ENCODE measurements at places on chromosomes 7 and 10.
A peak's percentile ranks its signal among the peaks of the same experiment; 100 is the strongest.

GRCh38 chr10:112724404-112724991 is 225.5 kb upstream of the TCF7L2 start:
- no peak for DNase-seq

DNA sequence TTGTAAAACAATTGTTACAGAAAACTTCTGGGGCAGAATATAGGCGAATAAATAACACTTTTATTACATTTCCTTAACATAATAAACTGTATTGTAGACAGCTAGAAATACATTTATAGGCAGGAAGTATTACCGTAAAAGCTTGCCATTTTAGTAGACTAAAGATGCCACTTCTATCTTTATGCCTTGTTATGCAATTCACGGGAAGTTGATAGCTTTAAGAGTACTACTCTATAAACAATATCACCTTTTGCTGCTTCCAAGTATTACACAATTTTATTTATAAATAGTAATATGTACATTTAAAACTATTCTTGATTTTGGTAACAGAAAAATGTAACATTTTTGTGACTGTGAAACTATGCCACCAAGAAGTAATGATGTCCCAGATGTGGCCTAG is 37.9 kb downstream of the PALS2 start:
- DNase-seq: no peak

DNA sequence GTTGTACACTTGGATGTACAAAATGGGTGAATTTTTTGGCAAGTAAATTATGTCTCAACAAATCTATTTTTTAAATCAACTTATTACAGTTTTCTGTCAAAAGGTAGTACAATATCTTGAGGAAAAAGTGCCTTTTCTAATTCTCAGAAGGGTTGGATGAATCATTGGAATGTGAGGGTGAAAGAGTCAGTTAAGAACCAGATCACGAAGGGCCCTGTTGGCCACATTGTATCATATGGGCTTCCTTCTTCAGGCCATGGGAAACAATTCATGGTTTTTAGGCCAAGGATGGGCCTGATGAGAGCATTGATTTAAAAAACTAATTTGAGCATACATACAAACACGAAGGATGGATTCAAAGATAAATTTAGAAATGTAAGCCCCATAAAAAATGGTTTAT is 503.7 kb downstream of the TNS3 start:
- no peak for DNase-seq

- no peak for DNase-seq
Measured at GRCh38 chr7:118285358-118285757, 60.9 kb downstream of the ANKRD7 start.

GRCh38 chr7:25379351-25380300 is 151.3 kb upstream of the NPVF start:
- DNase-seq: no peak

GRCh38 chr10:33352175-33352574 is 17.7 kb upstream of the NRP1 start:
- no peak for DNase-seq

DNA sequence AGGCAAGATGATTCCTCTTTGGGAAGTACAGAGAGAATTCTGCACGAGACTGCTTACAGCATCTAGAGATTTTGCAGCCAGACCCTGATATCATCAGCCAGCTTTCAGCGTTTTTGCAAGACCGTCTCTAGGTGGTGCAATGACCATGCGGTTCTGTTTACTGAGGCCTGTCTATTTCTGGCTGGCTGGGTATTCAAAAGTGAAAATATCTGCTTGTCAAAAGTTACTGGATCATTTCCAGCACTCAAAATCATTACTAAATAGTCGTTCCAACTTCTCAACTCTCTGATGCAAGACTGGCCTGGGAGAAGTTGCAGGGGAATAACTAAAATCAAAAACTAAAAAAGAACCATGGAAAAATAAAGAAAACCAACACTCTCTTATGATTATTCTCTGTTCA is 240.1 kb downstream of the ELMO1 start:
- DNase-seq: peak; percentile 28

DNA sequence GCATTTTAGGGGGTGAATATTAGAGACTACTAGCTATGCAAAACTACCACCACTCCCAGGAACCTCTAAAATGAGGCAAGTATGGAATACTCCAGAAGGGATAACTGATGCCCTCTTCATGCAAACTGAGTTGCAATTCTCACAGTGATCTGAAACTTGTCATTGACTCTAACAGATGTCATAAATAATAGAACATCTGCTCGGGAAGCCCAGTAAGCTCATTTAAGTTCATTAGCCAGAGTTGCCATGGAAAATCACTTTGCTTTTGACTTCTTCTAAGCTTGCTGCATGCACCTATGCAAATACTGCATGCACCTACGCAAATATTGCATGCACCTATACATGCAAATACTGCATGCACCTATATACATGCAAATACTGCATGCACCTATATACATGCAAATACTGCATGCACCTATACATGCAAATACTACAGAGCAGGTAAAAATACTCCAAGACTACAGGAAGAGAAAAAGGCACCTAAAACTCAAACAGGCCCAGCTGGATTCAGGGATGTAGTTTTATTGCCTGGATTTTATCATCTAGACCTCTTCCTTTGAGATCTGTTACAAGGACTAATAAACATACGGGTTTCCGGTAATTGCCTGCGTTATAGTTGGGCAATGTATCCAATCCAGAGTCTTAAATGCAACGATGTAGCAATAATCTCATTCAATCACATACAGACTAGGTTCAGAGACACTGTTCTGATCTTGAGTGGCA is 1061.1 kb upstream of the AUTS2 start:
- no peak for DNase-seq

- no peak for DNase-seq
Measured at GRCh38 chr10:124339119-124340032, 79.3 kb downstream of the OAT start.

- DNase-seq: no peak
Measured at GRCh38 chr7:95993380-95993779, 221.0 kb downstream of the DYNC1I1 start.

DNA sequence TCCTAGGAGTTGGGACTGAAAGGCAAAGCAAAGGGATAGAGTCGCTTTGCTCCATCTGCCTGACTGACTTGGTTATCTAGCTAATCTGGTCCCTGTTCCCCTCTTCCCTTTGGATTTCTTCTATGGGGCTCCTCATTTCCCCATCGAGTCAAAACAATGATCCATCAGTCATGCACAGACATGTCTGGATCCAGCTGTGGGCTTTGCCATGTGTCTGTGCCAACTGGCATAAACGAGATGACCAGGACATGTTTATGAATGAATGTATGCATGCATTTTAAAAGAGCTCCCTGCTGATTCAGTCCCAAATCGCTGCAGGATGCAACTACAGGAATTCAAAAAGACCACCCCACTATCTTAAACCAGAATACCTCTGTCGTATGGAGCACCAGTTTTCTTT is 122.0 kb downstream of the ARL4A start:
- DNase-seq: no peak

DNA sequence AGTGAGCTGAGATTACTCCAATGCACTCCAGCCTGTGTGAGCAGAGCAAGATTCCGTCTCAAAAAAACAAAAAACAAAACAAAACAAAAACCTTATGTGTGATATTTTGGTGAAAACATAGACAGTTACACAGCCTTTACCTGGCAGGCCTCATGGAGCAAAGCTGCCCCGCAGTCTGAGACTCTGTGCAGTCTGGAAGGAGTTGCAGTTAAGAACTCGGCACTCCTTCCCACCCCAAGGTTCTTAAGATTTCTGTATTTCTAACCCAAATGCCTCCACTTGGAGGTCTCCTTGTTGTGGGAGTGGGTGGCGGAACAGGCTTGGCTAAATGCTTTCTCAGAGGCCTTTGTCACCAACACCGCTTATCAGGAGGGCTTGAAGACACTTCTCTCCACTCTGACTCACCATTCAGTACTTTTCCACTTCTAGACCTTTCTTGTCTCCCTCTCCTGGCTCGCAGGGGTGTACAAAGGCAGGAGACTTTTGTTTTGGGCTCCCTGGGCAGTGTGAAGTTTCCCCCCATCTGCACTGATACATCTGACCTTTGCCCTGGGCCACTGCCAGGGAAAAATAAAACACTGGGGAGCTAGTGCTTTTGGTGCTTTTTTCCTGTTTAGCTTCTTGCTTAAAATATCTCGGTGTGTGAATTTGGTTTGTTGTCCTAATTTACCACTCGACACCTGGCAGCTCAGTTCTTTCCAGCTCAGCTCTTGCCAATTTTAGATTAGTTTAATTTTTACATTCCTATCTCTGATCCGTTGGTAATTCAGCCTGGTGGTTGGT is 51.3 kb upstream of the MAGI2 start:
- no peak for DNase-seq

- DNase-seq: no peak
Measured at GRCh38 chr10:123009105-123009820, 457 bp downstream of the ACADSB start.

GRCh38 chr7:84193747-84194146 is 842 bp downstream of the SEMA3A start:
- DNase-seq: no peak

DNA sequence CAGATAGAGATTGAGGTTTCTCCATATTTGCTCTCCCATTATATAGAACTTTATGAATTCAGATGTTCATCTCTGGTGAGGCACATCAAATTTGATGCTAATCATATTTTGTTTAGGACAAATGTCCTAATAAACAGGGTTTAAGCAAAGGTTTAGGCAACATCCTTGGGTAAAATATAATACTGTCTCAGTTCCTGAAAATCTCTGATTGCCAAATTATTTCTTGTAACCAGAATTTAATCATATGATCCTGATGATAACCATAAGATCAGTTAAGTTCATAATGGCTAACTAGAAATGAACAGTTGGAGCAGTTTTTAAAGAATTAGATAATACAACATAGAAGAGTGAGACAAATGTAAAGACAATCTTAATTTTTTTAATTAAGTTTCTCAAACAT is 18.6 kb downstream of the CUTC start:
- no peak for DNase-seq

DNA sequence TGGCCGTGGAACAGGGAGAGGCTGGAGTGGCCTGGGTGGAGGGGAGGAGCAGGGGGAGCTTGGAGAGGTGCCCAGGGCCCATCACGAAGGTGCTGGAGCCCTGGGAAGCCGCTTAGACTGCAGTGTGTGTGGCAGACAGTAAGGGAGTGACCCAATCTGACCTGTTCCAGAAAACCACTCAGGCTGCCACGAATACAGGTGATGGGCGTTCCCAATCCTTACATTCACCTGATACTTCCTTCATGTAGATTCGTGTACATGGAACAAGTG is 161.7 kb downstream of the SVIL start:
- no peak for DNase-seq

DNA sequence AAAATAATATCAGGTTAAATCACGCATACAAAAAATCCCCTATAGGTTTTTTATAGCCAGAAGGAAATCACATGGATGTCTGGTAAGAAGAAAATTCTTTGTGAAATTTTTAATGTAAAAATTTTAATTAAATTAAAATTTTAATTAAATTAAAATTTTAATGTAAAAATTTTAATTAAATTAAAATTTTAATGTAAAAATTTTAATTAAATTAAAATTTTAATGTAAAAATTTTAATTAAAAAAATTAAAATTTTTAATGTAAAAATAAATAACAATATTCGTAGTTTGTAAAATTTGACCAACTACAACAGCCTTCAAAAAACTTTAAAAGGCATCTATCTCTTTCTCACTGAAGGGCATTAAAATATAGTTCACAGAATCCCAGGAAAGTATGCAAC is 61.5 kb downstream of the CTTNBP2 start:
- DNase-seq: no peak

- no peak for DNase-seq
Measured at GRCh38 chr10:133258066-133258817, 18.4 kb downstream of the ADAM8 start.

- no peak for DNase-seq
Measured at GRCh38 chr7:34750209-34750608, 92.2 kb downstream of the NPSR1 start.

DNA sequence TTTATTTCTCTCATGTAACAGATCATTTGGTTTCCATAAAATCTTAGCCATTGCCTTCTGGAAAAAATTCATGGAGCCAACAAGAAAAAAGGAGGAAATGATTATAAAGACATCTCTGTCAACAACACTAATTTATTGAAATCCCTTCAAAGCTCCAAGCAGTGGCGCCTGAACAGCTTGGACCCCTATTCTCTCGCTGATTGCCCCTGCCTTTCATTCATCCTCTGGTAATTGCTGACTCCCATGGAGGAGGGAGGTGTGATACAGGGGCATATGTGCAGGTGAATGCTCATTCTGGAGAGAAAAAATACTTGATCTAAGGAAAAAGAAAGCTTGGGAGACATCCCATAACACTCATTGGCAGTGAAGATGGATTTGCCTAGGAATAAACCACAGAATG is 345.5 kb downstream of the FGFR2 start:
- DNase-seq: no peak

DNA sequence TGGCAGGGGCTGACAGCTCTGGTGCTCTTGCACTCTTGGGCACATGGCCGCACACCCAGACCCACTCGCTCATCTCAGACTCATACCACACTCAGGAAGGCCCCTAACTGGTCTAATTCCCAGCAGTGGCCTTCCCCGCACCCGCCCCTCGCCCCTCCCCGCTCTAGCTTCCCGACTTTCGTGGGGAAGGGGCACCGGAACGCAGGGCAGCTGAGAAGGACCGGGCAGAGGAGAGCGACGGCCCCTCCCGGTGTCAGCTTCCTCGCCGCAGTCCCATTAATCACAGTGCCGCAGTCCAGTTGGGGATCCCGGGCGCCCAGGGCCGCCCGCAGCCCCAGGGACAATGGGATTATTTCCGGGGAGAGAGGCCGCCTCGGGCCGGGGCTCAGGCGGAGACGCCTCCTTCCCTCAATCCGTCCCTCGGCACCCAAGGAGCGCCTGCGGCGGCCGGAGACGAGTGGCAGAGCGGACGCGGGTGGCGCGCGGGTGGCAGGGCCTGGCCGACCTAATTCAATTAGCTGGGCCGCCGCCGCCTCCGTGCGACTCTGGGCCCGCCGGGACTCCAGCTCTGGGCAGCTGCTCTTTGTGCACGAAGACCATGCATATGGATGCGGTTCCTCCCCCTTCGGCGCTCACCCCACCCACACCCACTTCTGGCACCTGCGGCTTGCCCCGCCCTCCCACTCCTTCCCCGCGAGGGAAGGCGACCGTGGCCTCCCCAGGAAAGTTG is 7.8 kb upstream of the TLX1 start:
- no peak for DNase-seq

GRCh38 chr10:88254091-88254490 is 329.0 kb downstream of the RNLS start:
- peak; percentile 54 for DNase-seq

- DNase-seq: no peak
Measured at GRCh38 chr7:8018961-8019360, 50.4 kb downstream of the GLCCI1 start.

DNA sequence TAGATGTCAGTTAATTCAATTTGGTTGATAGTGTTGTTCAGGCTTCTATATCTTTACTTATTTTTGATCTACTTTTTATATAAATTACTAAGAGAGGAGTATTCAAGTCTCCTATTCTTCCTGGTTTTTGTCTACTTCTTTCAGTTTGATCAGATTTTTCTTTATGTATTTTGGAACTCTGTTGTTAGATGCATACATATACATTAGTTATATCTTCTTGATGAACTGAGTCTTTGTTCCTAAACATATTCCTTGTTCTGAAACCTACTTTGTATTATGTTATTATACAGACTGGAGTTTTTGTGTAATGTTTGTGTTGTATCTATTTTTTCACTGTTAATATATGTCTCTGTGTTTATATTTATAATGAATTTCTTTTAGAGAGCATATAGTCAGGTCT is 118.8 kb downstream of the LRMDA start:
- DNase-seq: no peak
